Activated T-cell treated with anti-CD3 and anti-CD28 coated beads, Interleukin-2, amount 50 U/mL, for 1 hour (primary cell): ENCODE measurements at places on chromosomes 7 and 10.

DNA sequence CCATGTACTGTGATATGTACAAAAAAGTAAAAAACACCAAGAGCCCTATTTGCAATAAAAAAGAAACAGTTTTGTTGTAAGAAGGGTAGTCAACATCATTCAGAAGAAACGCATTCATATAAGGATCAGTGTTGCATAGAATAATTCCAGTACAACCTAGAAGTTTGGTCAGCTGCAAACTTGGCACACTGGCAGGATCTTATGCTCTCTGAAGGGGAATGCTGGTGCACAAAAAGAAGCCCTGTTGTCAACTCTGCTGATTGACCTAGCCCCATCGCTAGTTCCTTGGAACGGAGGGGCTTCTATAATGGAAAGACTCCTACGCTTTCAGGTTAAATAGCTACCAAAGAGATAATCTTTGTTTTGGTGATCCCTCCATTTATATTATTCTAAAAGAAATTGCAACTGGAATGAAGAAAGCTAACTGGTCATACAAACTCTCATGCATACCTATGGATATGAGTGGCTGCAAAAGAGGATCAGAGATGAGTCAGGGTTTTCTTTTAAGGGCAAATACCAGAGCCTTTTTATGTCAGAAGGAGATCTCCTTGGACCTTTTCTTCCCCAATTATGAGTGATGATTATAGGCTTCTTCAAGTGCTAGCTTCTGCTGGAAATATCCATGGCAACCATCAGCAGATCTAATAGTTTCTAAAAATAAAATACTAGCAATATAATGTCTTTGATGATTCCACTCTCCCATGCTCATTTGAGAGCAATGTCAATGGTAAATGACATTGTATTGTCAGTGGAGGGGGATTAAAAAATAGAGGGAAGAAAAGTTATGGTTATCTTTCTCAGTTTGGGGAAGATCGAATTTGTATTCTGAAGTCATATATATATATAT lies 312.4 kb upstream of the CACNA2D1 start:
- DNase-seq, result no peak

DNA sequence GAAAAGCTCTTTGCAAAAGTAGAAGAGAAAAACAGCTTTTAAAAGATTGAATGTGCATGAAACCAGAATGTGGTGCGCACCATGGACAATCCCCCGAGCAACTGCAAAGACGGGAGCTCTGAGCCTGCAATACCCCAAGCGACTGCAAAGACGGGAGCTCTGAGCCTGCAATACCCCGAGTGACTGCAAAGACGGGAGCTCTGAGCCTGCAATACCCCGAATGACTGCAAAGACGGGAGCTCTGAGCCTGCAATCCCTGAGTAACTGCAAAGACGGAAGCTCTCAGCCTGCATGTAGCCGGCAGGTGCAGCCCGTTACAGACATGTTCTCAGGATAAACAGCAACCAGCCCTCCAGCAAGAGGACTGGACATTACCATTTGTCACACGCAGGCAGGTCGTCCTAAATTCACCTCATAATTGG lies 6.2 kb downstream of the ZNF775 start:
- DNase-seq, result no peak

DNA sequence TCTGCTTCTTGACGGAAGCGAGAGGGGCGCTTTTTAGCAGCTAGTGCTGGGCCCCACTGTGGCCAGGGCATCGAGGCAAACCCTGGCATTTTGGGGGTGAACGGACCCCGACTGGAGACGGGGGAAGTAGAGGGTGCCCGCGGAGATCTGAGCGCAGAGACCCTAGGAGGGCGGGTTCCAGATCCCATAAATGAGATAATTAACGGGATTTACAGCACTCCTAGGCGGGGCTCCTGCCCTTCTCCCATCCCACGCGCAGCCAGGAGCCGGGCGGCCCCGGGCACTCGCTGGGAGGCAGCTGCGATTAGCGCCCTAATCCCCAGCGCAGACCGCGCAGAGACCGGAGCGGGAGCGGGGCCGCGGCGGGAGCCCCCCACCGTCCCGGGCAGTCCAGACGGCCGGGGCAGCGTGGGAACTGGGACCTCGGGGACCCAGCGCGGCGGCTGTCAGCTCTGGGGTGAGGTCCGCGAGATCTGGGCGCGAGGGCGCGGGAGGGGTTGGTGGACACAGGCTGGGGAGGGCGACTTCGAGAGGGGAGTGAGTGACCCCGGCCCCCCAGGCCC lies 735 bp downstream of the JCAD start:
- DNase-seq, result peak; percentile 27

DNA sequence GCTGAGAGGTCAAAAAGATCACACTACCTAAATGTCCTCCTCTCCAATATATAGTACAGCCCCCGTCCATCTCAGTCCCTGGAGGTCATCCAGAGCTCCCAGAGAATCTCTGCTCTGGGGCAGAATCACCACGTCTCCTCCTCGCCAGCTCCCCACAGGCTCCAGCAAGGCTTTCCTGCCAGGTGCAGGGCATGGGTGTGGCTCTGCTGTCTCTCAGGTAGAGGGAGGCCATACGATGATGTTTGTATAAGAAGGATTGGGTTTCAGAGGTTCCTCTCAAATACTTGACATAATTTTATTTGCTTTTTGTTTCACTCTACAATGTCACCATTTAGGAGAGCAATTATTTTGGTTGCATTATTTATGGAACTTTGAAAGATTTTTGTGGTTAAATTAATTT lies 98.3 kb upstream of the PRSS58 start:
- no peak for DNase-seq

- DNase-seq, result peak; percentile 35
Observed at GRCh38 chr10:16809074-16809718, 8.0 kb downstream of the RSU1 start.

GRCh38 chr10:51886438-51887068 lies 187.2 kb upstream of the CSTF2T start:
- no peak for DNase-seq

DNA sequence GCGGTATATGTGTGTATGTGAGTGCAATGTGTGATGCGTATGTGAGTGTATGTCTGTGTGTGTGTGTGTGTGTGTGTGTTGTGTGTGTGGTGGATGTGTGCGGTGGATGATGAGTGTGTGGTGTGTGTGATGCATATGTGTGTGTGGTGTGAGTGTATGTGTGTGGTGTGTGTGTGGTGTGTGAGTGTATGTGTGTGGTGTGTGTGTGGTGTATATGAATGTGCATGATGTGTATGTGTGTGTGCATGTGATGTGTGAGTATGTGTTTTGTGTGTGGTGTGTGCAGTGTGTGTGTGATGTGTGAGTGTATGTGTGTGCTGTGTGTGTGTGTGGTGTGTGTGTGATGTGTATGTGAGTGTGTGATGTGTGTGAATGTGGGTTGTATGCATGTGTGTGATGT lies 222.0 kb downstream of the SKAP2 start:
- no peak for DNase-seq

- DNase-seq, result no peak
Observed at GRCh38 chr7:28068811-28069216, 111.8 kb downstream of the JAZF1 start.

DNA sequence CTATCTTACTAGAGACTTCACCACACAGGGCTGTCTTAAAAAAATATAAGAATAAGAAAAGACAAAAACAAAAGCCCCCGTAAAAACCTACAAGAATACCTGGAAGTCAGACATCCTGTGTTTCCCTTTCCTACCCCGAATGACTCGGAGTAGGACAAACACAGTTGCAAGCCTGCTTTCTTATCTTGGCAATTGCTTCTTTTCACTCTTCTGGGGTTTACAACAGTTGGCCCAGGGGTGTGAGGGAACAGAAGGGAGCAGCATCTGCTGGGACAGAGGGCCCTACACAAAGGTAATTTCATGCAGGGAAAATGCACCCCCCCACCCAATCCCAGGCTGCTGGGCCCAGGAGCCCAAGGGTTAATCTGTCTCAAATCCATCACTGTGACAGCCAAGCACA lies 220.6 kb downstream of the ARHGAP12 start:
- no peak for DNase-seq

- DNase-seq, result peak; percentile 87
Observed at GRCh38 chr10:101587725-101588653, at the start of the genes DPCD and POLL. Gene DPCD (plus strand): TSS chr10:101588321. CDS start chr10:101588337, 16 bp downstream. Gene POLL (minus strand): TSS chr10:101588257. CDS start chr10:101587360, 897 bp downstream.

GRCh38 chr10:132974249-132974796 lies 32.0 kb upstream of the CFAP46 start:
- DNase-seq, result no peak

- DNase-seq, result no peak
Observed at GRCh38 chr7:120344276-120344675, 71.3 kb downstream of the KCND2 start.

DNA sequence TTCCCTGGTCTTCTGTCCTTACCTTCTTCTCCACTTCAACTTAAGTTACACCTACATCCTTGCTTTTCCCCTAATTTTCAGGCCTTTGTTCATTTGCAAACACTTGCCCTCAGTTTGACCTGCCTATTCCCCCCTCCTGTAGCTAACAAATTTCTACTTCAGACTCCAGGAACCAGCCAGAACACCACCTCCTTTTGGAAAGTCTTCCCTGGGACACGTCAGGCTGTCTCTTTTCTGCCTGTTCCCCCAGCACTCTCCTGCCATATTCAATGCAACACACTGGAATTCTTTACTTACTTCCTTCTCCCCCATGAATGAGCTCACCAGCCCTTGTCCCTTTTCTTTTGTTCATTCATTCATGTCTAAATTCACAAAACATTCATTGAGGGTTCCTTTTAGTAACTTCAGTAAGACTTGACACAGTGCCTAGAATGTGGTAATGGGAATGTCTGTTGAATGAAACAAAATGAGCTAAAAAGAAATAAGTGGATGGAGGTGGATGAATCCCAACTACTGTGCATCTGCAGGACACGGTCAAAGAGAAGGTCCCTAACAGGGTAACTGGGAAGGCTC lies 478.0 kb downstream of the KCNMA1 start:
- DNase-seq, result no peak

GRCh38 chr10:110141185-110141584 lies 66.2 kb upstream of the MXI1 start:
- no peak for DNase-seq
